Peyer's patch (tissue), 4 donors: ENCODE measurements at places on chromosomes 13 and 19. TPM values are rescaled to one million over a fixed set of nuclear protein-coding genes. Genes with fewer than 3 reads are reported as not detected.

GRCh38 chr19:23262920-23263319, 12.7 kb upstream of the ZNF724 start:
- no peak for DNase-seq
- no peak overlapping the region for H3K4me3 ChIP-seq
- H3K27me3 ChIP-seq, result no peaks in the 10 kb centered on the region
- no peak overlapping the region for H3K27ac ChIP-seq
- H3K36me3 ChIP-seq, result no peaks in the 10 kb centered on the region

DNA sequence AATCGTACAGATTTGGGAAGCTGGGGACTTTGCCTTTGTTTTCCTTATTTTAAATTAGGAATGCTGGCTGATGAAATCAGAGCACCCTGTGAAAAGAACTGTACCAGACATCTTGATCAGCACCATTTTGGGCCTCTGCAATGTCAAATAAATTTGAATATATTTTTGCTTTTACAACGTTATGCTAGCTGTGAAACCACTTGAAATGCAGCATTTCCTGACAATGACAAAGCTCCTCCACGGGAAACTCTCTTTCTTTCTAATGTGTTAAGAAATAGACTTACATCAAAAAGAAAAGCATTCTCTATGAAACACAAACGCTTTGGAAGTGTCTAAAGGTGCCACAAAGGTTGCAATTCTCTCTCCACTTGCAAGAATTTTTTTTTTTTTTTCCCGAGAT, 47.1 kb upstream of the MAP3K10 start:
- no peaks in the 10 kb centered on the region for H3K4me1 ChIP-seq
- H3K27ac ChIP-seq, result no peak overlapping the region
- no peaks in the 10 kb centered on the region for H3K27me3 ChIP-seq
- no peak for DNase-seq

BCL2L12 gene
- 5.3 TPM for total RNA-seq

GJA3 gene
- not detected for total RNA-seq

IGFL3 gene
- not detected for total RNA-seq
